ENCODE measurements at places on chromosomes 6 and 20. TPM values are rescaled to one million over a fixed set of nuclear protein-coding genes. Genes with fewer than 3 reads are reported as not detected.

DNA sequence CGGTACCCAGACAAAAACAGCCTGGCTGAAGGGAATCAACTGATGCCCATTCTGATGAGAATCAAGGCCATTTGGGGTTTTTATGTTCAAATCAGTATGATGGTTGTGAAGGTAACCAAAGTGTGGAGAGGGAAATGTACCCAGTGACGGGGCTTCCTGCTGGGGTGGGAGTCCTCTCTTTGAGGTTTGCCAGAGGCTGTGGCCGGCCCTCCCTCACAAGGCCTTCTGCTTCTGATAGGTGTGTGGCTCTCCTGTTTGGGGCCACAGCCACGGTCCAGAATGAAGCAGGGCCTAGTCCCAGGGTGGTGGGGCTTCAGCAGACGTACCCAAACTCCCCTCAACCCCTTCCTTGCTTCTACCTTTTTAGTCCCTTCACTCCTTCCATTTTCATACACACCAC is 86.7 kb upstream of the NAA20 start:
- no peak for DNase-seq
- H3K27me3 ChIP-seq: no peaks in the 10 kb centered on the region
- H3K27ac ChIP-seq: no peak overlapping the region
- no peaks in the 10 kb centered on the region for H3K36me3 ChIP-seq
- H3K4me1 ChIP-seq: no peaks in the 10 kb centered on the region

DNA sequence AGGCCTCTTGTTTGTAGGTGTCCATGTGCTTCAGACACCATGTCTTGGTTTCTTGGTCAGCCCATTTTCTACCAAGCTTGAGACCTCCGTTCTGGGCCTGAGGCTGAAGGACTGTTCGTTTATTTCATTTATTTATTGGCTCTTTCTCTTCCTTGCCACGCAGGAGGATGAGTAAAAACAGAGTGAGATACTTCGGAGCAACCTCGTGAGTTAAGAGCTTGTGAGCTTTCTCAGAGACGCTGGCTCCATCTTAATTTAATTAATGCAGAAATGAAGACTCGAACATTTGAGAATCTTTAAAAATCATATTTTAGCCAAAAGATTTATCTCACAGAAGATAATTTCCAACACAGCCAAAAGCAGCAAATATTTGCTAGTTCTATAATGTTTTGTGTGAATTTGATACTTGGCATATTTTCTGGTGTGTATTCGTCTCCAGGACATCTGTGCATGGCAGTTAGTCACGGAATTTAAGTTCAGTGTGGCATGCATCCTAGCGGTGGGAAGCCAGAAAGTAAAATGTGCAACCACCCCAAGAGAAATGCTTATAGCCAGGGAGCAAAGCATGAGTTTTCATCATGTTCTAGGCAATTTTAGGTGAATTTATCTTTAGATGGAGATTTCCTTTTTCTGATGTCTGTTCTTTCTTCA is 76.0 kb downstream of the THBS2 start:
- no peaks in the 10 kb centered on the region for H3K27me3 ChIP-seq
- no peaks in the 10 kb centered on the region for H3K4me1 ChIP-seq
- no peaks in the 10 kb centered on the region for H3K36me3 ChIP-seq

DNA sequence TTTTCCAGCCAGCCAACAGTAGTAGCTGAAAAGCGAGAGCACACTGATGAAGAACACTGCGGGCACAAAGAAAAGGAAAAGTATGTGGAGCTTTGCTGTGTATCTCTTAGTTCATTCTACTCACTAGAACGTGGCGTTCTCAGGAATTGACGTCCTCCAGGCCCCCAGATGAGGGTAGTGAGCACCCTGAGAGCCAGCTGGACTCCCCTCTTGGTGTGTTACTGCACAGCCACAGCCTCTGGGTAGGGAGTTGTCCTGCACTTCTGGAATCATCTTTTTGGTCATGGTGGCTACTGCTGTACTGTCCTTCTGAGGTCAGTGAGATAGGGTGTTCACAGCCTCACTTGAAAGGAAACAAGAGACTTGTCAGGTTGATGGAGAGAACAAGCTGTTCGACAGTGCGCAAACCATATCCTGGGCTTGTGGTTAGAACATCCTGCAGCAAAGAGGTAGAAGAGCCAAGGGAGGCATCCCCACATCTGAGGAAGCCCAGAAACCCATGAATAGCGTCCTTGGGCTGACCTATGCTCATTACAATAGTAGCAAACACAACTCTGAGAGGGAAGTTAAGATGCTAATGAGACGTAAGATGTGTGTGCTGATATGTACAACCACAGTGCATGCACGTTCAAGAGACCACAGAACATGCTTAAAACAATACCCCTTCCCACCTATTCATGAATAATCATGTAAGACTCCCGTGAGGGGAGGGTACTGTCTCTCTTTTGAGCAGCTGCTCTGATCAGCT is 14.6 kb upstream of the HLA-F start:
- H3K4me3 ChIP-seq: no peak overlapping the region
- no peak for DNase-seq
- no peaks in the 10 kb centered on the region for H3K36me3 ChIP-seq
- no peak overlapping the region for H3K27ac ChIP-seq
- H3K4me1 ChIP-seq: no peaks in the 10 kb centered on the region
- H3K27me3 ChIP-seq: peaks cover 45% of the 10 kb centered on the region

DNA sequence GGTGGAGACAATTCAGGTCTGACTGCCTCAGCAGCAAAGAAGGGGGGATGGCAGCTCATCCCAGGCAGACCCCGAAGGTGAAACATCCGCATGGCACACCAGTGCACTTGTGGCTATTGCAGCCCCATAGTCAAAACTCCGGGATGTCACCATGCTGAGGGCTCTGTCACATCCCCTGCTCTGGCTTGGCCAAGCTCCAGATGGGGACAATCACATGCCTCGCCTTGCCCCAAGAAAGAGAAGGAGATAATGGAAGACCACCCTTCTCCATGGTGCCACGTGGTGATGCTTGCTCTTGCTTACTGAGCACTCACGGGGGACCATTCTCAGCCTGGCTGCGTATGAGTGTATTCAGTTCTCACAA is 60.2 kb downstream of the RBM38 start:
- H3K27ac ChIP-seq: no peak overlapping the region
- no peaks in the 10 kb centered on the region for H3K27me3 ChIP-seq
- H3K4me1 ChIP-seq: no peaks in the 10 kb centered on the region
- DNase-seq: no peak
- H3K4me3 ChIP-seq: no peak overlapping the region
- no peaks in the 10 kb centered on the region for H3K36me3 ChIP-seq

DNA sequence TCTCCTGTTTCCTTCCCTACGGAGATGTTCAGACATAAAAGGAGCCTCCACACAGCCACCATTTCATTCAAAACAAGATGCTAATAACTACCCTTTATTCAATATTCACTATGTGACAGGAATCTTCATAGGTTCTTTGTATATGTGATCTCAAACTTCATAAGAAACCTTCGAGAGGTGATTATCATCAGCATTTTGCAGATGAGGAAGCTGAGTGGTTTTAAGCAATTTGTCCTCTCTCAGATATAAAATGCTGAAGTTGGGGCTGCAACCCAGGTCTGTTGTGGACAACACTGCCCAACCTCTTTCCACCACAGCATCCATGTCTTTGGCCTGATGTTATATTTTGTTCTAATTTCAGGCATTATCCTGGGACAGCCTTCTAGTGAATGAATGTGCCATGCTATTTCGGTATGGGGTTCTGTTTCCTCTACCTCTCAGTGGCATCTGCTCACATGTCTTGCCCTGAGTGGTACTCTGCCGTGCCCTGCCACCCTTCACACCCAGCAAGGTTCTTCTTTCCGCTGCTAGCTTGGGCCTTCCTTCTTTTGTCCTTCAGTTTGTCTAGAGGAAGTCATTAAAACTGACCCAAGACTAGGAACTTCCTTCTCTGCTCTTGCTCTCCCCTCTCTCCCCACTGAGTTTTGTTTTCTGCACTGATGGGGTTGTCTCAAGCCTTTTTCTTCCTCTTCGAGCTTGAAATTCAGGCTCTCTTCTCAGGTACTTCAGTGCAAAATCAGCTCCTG is 300.9 kb upstream of the PRDM1 start:
- H3K4me3 ChIP-seq: no peak overlapping the region
- H3K27me3 ChIP-seq: peaks cover 8% of the 10 kb centered on the region
- no peak for DNase-seq
- H3K27ac ChIP-seq: no peak overlapping the region
- H3K36me3 ChIP-seq: no peaks in the 10 kb centered on the region

Gene SDCBP2
- 1.5 TPM for total RNA-seq

- peaks cover 2% of the 10 kb centered on the region for H3K4me1 ChIP-seq
- no peaks in the 10 kb centered on the region for H3K36me3 ChIP-seq
- no peak for DNase-seq
- H3K27ac ChIP-seq: no peak overlapping the region
- no peaks in the 10 kb centered on the region for H3K27me3 ChIP-seq
Measured at GRCh38 chr6:72954716-72955115, 270.6 kb downstream of the KHDC1L start.

Gene TREML1
- 0.53 TPM for total RNA-seq

DNA sequence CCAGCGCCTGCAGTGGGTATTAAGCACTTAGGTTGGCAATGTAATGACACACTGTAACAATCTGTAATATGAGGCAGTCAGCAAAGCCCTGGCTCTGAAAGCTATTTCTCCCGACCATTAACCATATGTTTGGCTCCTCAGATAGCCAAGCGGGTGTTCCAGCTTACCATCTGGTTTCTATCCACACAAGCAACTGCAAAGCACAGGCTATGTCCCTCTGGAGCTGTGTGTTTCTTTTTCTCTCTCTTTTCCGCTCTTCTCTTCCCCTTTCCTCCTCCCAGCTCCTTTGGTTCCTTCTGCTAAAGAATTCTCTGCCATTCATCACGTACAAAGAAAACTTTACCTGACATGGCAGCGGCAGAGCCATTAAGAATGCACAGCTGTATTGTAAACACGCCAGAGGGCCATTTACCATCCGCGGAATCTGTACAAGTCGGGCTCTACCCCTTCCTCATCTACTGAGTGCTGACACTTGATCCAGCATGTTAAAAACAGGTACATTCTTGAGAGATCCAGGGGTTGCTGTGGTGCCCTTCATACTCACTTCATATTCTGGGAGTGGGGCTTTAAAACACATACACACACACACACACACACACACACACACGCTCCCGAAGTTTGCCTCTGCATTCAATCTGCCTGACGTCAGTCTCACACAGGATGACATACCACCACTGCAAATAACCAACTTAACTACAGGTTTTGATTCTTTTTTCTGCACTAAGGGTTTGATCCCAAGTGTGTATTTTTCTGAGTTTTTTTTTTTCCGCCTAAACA is 77.2 kb downstream of the BACH2 start:
- peaks cover 4% of the 10 kb centered on the region for H3K36me3 ChIP-seq
- no peaks in the 10 kb centered on the region for H3K27me3 ChIP-seq
- H3K4me3 ChIP-seq: peak overlapping the region; percentile 50

Gene MMP24
- total RNA-seq: 5.9 TPM

DNA sequence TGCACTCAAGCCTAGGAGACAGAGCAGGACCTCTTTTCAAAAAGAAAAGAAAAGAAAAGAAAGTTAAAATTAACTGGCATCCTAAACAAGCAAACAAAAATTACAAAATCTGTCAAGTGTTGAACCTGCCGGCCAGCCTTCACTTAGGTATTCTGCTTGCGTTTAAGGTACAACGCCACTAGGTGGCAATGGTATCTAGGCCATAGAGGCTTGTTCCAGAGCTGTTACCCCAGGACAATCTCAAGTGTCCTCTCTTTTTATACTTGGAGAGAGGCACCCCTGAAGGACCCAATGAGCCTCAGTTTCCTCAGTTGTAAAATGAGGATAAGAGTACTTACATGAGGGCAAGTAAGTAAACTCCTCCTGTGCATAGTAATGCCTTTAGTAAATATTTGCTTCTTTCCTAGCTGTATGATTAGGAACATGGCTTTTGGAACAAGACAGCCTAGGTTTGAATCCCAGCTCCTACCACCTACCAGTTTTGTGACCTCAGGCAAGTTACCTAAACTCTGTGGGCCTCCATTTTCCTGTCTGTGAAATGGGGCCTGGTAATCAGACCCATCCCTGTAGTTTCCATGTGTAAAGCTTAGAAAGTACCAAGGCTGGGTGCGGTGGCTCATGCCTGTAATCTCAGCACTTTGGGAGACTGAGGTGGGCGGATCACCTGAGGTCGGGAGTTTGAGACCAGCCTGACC is 5.8 kb upstream of the PACSIN1 start:
- no peaks in the 10 kb centered on the region for H3K36me3 ChIP-seq
- H3K27ac ChIP-seq: no peak overlapping the region
- no peak overlapping the region for H3K4me3 ChIP-seq
- H3K4me1 ChIP-seq: no peaks in the 10 kb centered on the region

GRCh38 chr6:113980937-113981554 is 10.1 kb upstream of the HDAC2 start:
- H3K4me1 ChIP-seq: no peaks in the 10 kb centered on the region
- H3K27me3 ChIP-seq: no peaks in the 10 kb centered on the region
- DNase-seq: peak; percentile 75
- no peak overlapping the region for H3K27ac ChIP-seq
- H3K36me3 ChIP-seq: no peaks in the 10 kb centered on the region

GRCh38 chr6:293193-294174 is 1.2 kb downstream of the DUSP22 start:
- no peaks in the 10 kb centered on the region for H3K36me3 ChIP-seq
- H3K4me1 ChIP-seq: peaks cover 3% of the 10 kb centered on the region
- no peak overlapping the region for H3K27ac ChIP-seq
- peak; percentile 69 for DNase-seq

Gene POPDC3
- total RNA-seq: 9.9 TPM

- no peaks in the 10 kb centered on the region for H3K27me3 ChIP-seq
- no peak overlapping the region for H3K27ac ChIP-seq
- no peaks in the 10 kb centered on the region for H3K4me1 ChIP-seq
- H3K36me3 ChIP-seq: no peaks in the 10 kb centered on the region
- no peak overlapping the region for H3K4me3 ChIP-seq
- DNase-seq: no peak
Measured at GRCh38 chr6:119497988-119498727, 148.6 kb upstream of the MAN1A1 start.

GRCh38 chr6:39520411-39520810 is 197.9 kb upstream of the KCNK16 start:
- H3K4me3 ChIP-seq: no peak overlapping the region
- H3K36me3 ChIP-seq: no peaks in the 10 kb centered on the region
- peaks cover 8% of the 10 kb centered on the region for H3K4me1 ChIP-seq
- peaks cover 8% of the 10 kb centered on the region for H3K27me3 ChIP-seq
- no peak for DNase-seq

GRCh38 chr6:155261111-155261900 is 2.5 kb upstream of the CLDN20 start:
- H3K4me3 ChIP-seq: no peak overlapping the region
- peak; percentile 88 for DNase-seq
- no peaks in the 10 kb centered on the region for H3K27me3 ChIP-seq
- H3K4me1 ChIP-seq: no peaks in the 10 kb centered on the region
- H3K27ac ChIP-seq: peak overlapping the region; percentile 33

Gene MUC22
- not detected for total RNA-seq

Measured in endodermal cell (in vitro differentiated cells).